Activated T-helper 1 cell treated with anti-CD3 and anti-CD28 coated beads, Interleukin-12 subunit alpha, Interleukin-12 subunit beta, Interleukin-2, Interleukin-4 antibody, amounts not matched to agents 30 ng/mL and 10 ng/mL and 1 ng/mL, durations not matched to agents 14 hours and 24 hours and 36 hours (primary cell): ENCODE measurements at places on chromosomes 4 and X. TPM values are rescaled to one million over a fixed set of nuclear protein-coding genes. Genes with fewer than 3 reads are reported as not detected.

DNA sequence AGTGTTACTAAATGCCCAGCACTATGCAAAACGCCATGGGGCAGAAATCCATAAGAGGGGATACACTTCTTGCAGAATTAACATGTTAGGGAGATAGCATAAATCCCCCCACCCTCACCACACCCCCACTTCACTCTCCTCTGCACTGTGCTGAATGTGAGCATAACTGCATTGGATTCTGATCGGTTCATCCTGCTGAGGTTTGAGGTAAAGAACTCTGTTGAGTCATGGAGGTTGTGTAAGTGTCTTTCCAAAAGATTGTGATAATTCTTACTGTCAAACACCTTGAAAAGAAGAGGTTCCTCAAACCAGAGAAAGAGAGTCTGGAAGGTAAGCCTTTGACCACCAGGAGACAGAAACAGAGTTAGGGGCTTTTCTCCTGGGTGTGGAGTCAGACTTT lies 43.6 kb downstream of the RBM47 start:
- H3K36me3 ChIP-seq, result peaks cover 8% of the 10 kb centered on the region
- H3K27ac ChIP-seq, result peak overlapping the region; percentile 50
- peaks cover 44% of the 10 kb centered on the region for H3K4me1 ChIP-seq
- H3K4me3 ChIP-seq, result no peak overlapping the region
- DNase-seq, result no peak
- peaks cover 2% of the 10 kb centered on the region for H3K27me3 ChIP-seq

GRCh38 chr4:66606215-66606614 lies 935.9 kb upstream of the EPHA5 start:
- no peak overlapping the region for H3K27ac ChIP-seq
- no peaks in the 10 kb centered on the region for H3K27me3 ChIP-seq
- H3K36me3 ChIP-seq, result no peaks in the 10 kb centered on the region
- H3K4me3 ChIP-seq, result no peak overlapping the region

Gene PDZD11
- 28.7 and 31.9 TPM in 2 replicates for total RNA-seq

Gene MBNL3
- total RNA-seq, result 8.9 and 12.3 TPM in 2 replicates

Gene PDZD4
- total RNA-seq, result 0.29 and 0.44 TPM in 2 replicates

Gene MAGEE2
- not detected in 2 replicates for total RNA-seq

Gene TCEAL2
- not detected in 2 replicates for total RNA-seq

Gene IL1RAPL1
- not detected in 2 replicates for total RNA-seq
